ENCODE measurements at places on chromosomes 2 and 18.
A peak's percentile ranks its signal among the peaks of the same experiment; 100 is the strongest.

- no peak for DNase-seq
Measured at GRCh38 chr2:19754907-19755306, 146.9 kb downstream of the TTC32 start.

DNA sequence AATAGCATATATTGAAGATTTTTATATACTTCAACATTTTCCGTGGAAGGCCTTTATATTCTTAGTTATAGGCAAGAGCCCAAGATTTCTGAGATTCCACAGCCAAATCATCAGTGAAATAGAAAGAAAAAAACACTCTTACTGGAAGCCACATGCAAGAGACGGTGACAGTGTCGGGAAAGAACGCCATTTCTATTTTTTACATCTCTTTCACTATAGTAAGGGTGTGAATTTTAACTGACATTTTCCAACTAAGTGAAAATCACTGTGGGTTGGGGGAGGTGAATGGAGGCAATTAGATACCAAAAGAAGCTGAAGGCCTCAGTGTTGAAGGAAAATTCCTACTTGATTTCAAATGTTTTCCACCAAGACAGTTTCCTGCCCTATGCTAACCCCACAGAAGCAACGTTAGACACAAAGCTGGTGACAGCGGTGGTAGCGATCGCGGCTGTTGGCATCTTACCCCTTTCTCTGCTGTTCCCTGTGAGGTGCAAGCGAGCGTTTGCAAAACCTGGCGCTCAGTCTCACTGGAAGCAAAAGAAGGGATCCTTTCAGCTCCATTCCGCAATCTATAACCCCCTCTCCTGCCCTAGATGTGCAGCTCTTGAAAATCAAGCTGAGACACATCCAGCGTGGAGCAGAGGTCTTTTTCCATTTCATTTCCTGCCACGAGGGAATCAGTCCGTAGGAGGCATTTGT lies 20.0 kb downstream of the ID2 start:
- no peak for DNase-seq

DNA sequence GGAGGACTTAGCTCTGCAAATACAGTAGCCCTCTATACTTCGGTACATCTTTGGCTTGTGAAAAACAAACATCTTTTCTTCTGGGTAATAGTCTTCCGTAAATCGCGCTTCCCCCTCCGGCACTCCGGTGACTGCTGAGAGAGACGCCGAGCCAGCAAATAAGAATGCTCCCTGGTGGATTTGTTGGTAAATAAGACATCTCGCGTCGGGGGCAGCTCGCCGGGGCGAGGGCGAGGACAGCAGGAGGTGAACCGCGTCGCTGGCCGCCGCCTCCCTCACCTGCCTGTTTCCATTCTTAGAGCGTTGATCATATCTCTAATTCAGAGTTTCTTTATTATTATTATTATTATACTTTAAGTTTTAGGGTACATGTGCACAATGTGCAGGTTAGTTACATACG lies 117.6 kb downstream of the PMAIP1 start:
- no peak for DNase-seq

GRCh38 chr2:12217175-12217574 lies 470.7 kb downstream of the LPIN1 start:
- DNase-seq: no peak

GRCh38 chr2:152541712-152542111 lies 175.5 kb downstream of the PRPF40A start:
- DNase-seq: no peak

DNA sequence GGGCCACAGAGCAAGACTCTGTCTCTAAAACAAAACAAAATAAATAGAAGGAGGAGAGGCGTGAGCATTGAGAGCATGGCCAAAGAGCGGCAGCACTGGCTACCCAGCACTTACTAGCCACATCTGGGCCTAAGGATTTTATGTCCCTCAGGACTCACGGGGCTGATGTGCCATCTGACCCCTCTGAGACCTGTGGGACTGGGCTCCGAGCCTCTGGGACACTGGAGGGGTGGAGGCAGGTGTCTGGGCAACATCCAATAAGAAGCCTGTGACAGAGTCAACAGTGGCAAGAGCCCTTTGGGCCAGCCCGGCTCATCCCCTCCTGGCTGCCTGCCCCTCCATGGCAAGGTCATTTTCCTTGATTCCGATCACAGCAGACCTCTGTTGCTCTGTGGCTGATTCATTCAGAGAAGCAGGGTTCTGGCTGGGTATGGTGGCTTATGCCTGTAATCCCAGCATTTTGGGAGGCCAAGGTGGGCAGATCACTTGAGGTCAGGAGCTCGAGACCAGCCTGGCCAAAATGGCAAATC lies 60.7 kb downstream of the RRM2 start:
- no peak for DNase-seq

DNA sequence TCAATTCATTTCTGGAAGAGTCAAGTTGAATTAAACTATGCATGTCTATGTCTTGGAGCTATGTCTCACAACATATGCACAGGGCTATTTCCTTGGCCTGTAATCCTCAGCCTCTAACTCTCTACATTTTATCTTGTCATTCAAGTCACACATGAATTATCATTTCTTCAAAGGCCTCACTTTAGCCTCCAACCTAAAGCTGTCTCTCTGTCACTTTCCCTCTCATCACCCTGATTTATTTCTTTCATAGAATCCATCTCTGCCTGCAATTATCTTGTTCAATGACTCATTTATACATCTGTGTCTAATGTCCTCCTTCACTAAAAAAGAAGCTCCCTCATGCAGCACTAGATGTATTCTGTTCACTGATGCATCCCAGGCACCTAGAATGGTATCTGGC lies 614.2 kb upstream of the REG3G start:
- DNase-seq: no peak

DNA sequence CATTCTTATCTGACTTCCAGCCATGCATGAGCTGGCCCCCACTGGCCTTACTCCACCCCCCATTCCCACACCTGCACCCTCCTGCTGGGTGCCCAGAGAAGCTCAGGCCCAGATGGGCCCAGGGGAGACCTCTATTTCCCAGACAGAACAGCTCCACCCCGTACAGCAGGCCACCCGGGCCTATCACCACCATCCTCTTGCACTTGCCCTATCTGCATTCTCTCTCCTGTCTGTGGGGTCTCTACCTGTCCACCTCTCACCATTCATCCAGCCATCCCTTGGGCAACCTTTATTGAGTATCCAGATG lies 25.3 kb upstream of the TNS1 start:
- no peak for DNase-seq

DNA sequence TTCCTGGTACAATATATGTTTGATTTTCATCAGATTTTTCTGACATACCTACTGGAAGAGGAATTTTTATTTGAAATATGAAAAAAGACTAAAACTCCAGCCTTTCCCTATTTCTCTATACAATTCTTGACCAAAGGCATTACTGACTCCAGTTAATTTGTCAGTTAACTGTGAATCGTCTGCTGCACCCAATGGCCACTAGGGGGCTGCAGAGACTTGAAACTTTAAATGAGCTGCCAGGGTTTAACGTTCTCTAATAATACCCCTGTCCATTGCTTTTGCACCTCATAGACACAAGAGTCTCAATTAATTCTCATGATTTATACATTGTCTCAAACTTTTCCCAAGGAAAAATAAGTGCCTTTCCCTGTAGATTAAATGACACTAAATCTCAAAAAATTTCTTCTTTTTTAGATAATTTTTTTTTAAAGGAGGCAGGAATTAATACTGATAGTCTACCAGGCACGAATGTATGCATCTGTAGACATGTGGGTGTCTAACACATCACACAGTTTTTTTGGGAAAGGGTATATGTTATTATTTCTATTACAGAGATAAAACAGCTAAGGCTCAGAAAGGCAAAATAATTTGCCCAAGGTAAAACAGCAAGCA lies 1.8 kb upstream of the ALK start:
- peak; percentile 73 for DNase-seq

All from NCI-H460 (cell line).